A549 (cell line): ENCODE measurements at places on chromosomes 4 and X. TPM values are rescaled to one million over a fixed set of nuclear protein-coding genes. Genes with fewer than 3 reads are reported as not detected.

GRCh38 chr4:111871802-111872201, 273.5 kb upstream of the FAM241A start:
- no peak for DNase-seq

The CACNA1F gene
- polyA plus RNA-seq: not detected in 3 replicates

- DNase-seq: no peak
These were observed 42.5 kb downstream of the DTHD1 start for GRCh38 chr4:36323816-36324419.

- no peak for DNase-seq
These were observed 314.7 kb upstream of the PRKX start for GRCh38 chrX:4028151-4028550.

DNA sequence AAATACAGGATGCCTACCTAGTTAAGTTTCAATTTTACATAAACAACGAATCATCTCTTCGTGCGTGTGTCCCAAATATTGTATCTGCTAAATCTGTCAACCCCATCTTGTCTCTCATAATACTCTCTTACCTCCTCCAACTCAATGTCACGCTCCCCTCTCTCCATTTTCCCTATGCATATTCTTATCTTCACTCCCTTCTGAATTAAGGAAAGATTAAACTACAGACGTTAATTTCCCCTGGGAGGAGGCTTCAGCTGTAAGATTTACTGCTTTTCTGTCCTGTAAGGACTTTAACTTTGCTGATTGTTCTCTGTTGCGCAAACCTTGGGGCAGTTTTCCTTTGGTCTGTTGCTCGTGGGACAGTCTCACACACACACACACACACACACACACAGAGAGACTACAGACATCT, 455 bp upstream of the ABCB7 start:
- DNase-seq: no peak

GRCh38 chr4:177008836-177009501, 216.2 kb upstream of the VEGFC start:
- DNase-seq: no peak

DNA sequence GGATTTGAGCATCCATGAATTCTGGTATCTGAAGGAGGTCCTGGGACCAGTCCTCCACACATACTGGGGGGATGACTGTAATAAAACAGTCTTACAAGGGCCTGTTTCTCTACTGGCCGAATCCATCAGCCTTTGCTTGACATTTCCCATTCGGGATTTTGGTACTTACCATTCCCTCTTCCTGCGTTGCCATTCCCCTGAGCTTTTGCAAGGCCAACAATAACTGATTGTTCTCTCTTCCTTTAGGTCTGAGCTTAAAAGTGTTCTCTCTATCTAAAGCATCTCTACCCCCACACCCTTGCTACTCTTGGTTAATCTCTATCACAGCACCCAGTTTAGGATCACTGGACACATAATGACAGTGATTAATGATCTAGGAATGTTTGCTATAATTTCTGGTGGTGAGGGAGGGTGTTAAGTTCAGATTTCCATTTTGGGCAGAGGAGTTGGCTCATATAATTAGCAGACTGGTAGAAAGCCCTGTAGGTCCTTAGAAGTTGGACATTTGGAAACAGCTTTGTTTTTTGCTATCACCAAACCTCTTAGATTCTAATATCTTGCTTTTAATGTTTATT, 29.4 kb downstream of the TMA16 start:
- DNase-seq: no peak

The GPC3 gene
- polyA plus RNA-seq: not detected in 3 replicates

- DNase-seq: no peak
These were observed 44.3 kb downstream of the BMPR1B start for GRCh38 chr4:94802091-94802490.

GRCh38 chrX:99914635-99915034, 495.4 kb downstream of the PCDH19 start:
- peak; percentile 13 for DNase-seq

The LNX1 gene
- 0.04 TPM in 2 of 3 replicates, not detected in the other for polyA plus RNA-seq

DNA sequence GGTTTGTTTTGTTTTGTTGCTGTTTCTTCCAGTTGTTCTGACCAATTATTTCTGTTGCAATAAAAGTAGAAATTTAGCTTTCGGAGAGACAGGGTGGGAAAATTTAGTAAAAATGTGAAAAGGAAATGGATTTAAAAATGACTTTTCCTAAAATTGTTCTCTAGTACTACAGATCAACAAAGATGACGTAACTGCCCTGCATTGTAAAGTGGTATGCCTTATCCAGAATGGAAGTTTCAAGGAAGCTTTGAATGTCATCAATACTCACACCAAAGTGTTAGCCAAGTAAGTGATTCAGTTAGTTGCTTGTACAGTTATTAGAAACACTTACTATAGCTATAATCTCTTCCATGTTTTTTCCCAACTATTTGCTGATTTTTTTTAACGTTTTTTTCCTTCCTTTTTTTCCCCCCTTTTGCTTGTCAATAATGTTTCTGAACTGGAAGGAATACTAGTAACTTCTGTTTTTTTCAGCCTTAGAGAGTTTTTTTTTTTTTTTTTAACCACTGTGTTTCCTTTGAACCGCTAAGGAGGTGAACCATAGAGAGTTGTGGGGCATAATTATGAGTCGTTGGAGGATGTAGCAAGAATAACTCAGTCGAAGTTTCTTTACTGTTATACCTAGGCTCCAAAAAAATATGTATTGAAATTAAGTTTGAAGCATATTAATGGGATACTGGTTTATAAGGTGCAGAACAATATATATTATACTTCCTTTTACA, 2.2 kb downstream of the SRP72 start:
- no peak for DNase-seq

- no peak for DNase-seq
These were observed 11.5 kb downstream of the DNAJB14 start for GRCh38 chr4:99934891-99935290.

The L1CAM gene
- polyA plus RNA-seq: 12.8 to 14.2 TPM (median 13.3 TPM) in 3 replicates

DNA sequence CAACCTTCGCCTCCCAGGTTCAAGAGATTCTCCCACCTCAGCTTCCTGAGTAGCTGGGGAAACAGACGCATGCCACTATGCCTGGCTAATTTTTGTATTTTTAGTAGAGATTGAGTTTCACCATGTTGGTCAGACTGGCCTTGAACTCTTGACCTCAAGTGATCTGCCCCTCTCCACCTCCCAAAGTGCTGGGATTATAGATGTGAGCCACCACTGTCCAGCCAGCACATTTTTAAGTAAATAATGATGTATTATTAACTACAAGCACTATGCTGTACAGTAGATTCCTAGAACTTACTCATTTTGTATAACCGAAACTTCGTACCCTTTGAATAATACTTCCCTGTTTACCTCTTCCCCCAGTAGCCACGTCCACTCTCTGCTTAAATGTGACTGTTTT, 96.0 kb upstream of the GABRG1 start:
- no peak for DNase-seq

DNA sequence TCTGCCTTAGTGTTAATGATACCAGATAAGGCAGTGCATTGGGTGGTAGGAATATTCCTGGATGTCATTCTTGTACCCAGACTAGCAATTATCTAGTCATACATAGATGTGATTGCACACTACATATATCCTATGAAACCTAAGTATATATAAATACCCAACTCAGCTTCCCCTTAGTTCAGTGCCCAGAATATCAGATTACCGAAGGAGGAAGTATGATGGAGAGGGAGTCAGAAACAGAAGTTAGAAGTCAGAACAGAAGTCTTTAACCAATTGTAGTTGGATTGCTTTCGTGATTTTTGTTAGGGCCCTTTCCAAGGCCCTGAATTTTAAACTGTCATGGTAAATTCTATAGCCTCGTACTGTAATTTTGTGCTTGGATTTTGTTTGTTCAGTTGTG, 42.9 kb downstream of the MOB1B start:
- no peak for DNase-seq

GRCh38 chrX:127404161-127404560, 584.6 kb downstream of the PRR32 start:
- DNase-seq: no peak

The ENAM gene
- polyA plus RNA-seq: 0.01 TPM in 1 of 3 replicates, not detected in the others
